ENCODE measurements at places on chromosomes 4 and X. TPM values are rescaled to one million over a fixed set of nuclear protein-coding genes. Genes with fewer than 3 reads are reported as not detected.

DNA sequence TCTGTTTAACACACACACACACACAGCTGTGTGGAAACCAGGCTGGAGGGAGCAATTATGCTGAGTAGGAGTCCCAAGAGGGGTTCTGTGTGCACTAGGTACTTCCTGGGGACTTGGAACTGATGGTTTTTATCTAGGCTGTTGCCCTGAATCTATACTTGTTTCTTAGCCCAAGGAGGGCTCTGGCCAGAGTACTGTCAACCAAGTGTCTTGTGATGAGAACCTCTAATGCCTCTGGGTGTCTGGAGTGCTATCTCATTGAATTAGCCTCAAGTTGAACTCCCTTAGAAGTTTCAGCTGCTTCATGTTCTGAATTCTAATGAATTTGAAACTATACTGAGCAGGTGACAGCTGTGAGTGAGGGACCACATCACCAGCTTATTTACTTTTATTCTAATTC, 16.6 kb downstream of the ARHGAP24 start:
- no peak for DNase-seq

DNA sequence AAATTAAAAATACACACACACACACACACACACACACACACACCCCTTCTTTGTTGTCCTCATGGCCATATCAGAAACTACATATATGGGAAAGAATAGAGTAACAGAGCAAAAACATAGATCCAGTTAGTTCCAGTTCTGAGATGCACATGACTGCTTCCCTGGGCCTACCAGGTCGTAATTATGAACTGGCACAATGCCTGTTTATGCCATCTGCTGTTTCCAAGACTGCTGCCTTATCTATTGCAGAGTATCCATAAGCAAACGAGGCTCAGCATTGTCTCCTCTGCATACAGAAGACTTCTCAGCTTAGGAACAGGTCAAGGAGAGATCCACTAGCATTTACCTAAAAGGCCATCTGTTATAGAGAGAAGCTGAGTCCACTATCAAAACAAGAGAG, 789.0 kb downstream of the TECRL start:
- no peak for DNase-seq

GRCh38 chr4:83929550-83929949, 393.6 kb downstream of the GPAT3 start:
- no peak for DNase-seq

DNA sequence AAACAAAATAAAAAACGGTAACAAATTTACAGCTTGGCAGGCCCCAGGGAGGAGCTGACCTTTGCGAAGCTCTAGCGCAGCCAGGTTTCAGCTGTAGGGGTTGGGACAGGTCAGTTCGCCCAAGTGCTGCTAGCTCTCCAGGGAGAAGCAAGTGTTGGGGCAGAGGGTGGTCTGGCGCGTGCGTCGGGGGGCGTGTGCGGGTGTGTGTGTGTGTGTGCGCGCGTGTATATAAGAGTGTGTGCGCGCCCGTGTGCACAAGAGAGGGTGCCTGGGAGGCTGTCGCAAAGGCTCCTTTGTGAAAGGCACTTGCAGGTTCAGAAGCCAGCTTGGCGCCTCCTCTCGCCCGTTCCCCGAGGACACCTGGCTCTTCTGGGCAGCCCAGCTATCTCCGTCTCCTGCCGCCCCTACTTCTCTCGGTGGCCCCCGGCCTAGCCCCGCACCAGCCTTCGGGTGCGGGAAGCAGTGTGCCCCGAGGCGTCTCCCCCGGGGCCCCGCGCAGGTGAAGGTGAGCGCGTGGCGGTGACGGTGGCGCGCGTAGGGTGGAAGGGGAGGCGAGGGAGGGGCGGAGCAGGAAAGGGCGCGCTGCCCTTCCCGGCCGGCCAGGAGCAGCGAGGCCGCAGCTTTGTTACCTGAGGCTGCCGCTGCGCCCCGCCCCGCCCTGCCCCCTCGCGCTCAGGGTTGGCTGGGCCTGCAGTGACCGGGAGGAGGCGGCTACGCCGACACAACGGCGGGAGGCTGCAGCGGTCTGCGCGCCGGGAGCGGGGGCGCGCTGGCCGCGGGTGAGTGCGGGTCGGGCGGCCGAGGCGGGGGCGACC, at the start of gene FHDC1:
Gene FHDC1, plus strand, starts transcription at position 693 of the 815 bp plus-strand sequence. CDS start 6,735 bp downstream, outside the sequence.
- peak; percentile 29 for DNase-seq

UGT2B11 gene
- total RNA-seq: not detected

Measured in activated CD8-positive, alpha-beta T cell treated with anti-CD3 and anti-CD28 coated beads, Interleukin-2, amount 10 ng/mL, durations not matched to agents 7 days and 5 days (primary cell).